ENCODE measurements at places on chromosomes 5 and 9.
A peak's percentile ranks its signal among the peaks of the same experiment; 100 is the strongest.

- DNase-seq, result no peak
- no peak overlapping the region for H3K4me3 ChIP-seq
- no peaks in the 10 kb centered on the region for H3K36me3 ChIP-seq
- H3K27ac ChIP-seq, result no peak overlapping the region
Observed at GRCh38 chr5:58543723-58544122, 39.2 kb upstream of the RAB3C start.

DNA sequence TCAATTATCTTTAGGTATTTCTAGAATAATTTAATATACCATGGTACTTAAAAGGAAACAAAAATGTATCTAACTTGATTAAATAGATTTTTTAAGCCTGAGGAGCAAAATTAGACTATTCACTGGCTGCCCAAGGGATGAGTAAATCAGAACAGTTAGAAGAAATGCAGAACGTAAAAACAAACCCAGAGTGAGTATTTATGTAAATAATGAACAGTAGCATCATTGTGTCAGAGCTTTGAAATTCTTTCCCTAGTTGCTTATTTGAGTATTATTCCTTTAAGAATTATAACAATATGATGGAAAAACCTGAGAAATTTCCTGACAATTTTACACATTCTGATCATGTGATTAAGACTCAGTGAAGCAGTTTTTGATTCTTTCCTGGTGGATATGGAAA, 200.9 kb downstream of the GDNF start:
- no peak overlapping the region for H3K27ac ChIP-seq
- H3K27me3 ChIP-seq, result no peaks in the 10 kb centered on the region
- H3K4me3 ChIP-seq, result no peak overlapping the region
- no peak for DNase-seq
- no peaks in the 10 kb centered on the region for H3K4me1 ChIP-seq
- H3K36me3 ChIP-seq, result no peaks in the 10 kb centered on the region

- no peak overlapping the region for H3K4me3 ChIP-seq
- peaks cover 2% of the 10 kb centered on the region for H3K4me1 ChIP-seq
- no peaks in the 10 kb centered on the region for H3K27me3 ChIP-seq
- no peak overlapping the region for H3K27ac ChIP-seq
Observed at GRCh38 chr9:15253197-15253596, 53.8 kb downstream of the TTC39B start.

DNA sequence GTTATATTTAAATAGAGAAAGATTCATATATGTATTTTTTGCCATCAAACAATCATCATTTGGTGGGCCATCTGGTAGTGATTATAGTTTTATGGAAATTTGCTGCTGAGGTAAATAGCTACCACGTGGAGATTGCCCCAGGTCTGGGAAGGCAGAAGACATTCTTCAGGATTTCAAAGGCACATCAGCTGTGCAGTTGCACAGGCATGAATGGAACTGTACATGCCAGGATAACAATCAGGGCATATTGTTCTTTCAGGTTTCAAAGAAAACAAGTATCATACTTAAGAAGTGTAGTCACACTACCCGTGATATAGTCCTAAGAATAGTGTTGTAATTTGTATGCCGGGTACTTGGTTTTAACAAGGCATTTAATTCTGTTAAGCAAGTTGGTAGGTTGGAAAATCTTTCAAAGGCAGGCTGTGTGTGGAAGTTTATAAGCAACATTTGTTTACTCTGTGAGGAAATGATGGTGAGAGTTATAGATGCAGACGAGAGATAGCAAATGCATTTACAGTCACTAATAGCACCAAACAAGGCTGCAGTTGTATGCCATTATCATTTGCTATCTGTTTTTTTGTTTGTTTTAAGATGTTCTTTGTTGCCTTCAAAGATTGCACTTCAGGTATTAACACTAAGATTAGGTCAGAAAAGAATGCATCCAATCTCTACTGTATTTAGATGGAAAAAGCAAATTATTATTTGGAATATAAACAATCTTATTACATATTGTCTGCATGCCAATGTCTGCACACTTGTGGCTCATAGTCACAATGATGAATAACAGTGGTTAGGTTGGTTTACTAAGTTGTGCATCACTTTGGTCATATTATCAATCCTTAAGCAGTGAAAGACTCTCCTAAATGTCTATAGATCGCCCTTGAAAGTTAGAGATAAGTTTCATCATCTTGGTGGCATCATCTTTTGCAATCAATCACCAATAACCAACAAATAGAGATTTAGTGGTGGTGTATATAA, 55.3 kb downstream of the RPS23 start:
- no peak overlapping the region for H3K27ac ChIP-seq
- H3K27me3 ChIP-seq, result no peaks in the 10 kb centered on the region
- no peak overlapping the region for H3K4me3 ChIP-seq
- no peak for DNase-seq
- no peaks in the 10 kb centered on the region for H3K36me3 ChIP-seq
- H3K4me1 ChIP-seq, result no peaks in the 10 kb centered on the region

GRCh38 chr5:10441992-10442435, 335 bp downstream of the ROPN1L start:
- H3K4me3 ChIP-seq, result peak overlapping the region; percentile 8
- no peak overlapping the region for H3K27ac ChIP-seq
- peak; percentile 86 for DNase-seq
- H3K4me1 ChIP-seq, result no peaks in the 10 kb centered on the region

GRCh38 chr5:86030753-86031152, 587.0 kb upstream of the COX7C start:
- H3K36me3 ChIP-seq, result no peaks in the 10 kb centered on the region
- H3K27me3 ChIP-seq, result no peaks in the 10 kb centered on the region
- no peak for DNase-seq
- H3K4me3 ChIP-seq, result no peak overlapping the region
